ENCODE measurements at places on chromosomes 4 and X.
A peak's percentile ranks its signal among the peaks of the same experiment; 100 is the strongest.

GRCh38 chrX:73615022-73615421 lies 52.0 kb downstream of the CHIC1 start:
- DNase-seq, result no peak

- DNase-seq, result peak; percentile 18
Observed at GRCh38 chr4:156771171-156771837, 200.3 kb downstream of the PDGFC start.

DNA sequence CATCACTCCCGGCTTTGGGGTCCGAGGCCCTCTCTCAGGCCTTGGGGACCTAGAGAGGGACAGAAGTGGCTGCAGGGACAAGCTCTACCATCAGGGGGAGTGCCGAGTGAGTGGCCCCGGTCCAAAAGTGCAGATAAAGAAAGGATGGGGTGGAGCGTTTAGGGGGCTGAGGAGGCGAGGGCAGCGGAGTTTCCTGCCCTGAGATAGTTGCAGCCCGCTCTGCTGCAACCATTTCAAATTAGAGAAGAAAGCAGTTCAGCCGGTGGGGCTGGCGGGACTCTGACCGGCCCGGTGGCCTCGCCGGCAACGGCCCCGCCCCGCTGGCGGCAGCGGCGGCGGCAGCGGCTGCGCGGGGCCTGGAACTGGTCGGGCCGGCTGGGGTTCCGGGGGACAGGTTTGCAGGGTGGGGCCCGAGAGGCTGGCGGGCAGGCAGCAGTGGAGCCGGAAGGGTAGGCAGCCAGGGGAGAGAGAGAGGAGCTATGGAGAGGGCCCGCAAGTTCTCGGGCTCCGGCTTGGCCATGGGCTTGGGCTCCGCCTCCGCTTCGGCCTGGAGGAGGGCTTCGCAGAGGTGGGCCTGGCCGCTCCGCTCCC lies 7.6 kb downstream of the DLG3 start:
- peak; percentile 62 for DNase-seq

- DNase-seq, result no peak
Observed at GRCh38 chr4:154998284-154998683, 210.2 kb upstream of the NPY2R start.

DNA sequence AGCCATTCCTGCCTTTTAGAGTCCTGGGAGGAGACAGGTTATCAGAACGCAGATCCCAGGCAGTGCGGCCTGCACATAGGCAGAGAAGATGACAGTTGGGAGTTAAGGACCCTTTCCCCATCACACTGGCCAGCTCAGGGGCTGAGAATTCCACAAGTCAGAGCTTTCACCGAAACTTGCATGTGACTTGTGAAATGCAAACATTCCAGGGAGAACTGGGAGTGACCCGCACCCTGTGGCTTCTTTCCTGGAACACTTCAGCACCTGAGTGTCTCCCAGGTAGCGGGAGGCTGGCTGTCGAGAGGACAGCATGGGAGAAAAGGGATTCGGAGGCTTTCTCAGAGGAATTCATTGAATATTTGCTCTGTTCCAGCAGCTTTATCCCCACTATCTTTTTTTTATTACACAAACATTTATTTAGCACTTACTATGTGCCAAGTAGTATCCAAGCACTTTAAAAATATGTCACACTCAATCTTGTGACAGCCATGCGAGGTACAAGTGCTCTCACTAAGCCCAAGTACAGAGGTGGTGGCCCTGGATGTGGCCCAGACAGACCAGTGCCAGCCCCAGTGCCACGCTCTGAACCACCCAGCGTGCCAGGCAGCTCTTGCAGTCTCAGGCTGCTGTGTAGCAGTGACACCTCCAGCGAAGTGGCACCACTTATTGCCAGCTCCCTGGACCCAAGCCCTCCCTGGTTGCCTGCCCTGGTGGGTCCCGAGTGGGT lies 100.5 kb downstream of the PHKA2 start:
- DNase-seq, result no peak

GRCh38 chr4:141247430-141247780 lies 26.7 kb downstream of the ZNF330 start:
- DNase-seq, result no peak

- peak; percentile 19 for DNase-seq
Observed at GRCh38 chrX:108584617-108585211, 145.1 kb downstream of the COL4A5 start.

DNA sequence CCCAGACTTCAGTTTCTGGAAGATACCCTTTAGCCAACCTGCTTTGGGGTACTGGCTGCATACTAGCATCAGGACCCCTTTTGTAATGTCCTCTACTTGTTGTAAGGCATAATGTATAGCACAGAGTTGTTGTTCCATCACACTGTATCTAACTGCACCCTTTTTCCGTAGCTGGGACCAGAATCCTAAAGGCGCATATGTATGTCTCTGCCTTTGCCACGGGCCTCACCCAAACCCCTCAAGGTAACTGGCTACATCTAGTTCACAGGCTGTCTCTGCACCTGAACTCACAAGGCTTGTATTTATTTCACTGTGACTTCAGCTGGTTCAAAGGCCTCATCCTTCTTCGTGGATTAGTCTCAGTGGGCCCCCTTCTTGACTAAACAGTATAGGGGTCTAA lies 29.6 kb upstream of the NUDT6 start:
- DNase-seq, result no peak

DNA sequence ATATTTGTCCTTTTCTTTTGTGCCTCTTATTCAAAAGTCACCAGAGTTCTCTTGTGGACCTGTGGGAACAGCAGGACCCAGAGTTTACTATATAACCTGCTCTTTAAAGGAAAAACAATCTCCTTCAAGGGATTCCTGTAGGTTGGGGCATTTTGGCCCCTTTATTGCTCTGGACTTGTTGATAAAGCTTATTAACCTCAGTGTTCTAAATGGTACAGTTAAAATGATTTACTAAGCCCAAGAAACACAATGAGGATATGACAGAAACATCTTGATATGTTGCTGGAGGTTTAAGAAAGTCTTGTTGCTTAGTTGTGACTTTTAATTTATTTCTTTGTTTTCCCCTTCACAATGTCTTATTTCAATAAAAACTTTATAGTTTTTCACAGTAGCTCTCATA lies 46.8 kb downstream of the SLIT2 start:
- no peak for DNase-seq

DNA sequence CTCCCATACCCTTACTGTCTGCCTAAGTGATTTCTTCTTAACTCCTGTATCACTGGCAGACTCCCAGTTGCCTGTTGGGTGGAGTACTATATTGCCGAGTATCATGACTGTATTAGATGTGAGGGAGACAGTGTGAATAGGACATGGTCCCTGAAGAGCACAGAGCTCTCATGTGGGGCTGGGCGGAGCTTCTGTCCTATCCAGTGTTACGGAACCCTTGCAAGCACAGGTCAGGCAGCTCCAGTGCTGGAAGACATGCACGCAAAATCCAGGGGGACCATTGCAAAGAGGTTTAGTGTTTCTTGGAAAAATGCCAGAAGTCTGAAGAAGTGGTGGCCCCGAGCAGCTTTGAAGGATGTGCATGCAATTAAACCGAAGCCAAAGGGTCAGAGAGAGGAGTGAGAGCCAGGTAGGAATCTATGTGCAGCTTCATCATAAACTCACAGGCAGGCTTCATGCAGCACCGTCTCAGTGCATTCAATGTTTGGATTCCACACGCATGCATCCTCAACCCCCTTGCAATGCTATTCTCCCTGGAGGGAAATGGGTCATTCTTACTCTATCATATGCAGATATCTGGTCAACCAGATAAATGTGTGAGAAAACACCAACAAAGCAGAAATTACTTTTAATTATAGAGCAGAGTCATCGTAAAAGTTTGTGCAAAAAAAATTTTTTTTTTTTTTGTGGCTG lies 49.7 kb upstream of the DHRSX start:
- no peak for DNase-seq

GRCh38 chrX:16060252-16060651 lies 63.1 kb upstream of the GRPR start:
- DNase-seq, result peak; percentile 10

- no peak for DNase-seq
Observed at GRCh38 chrX:114071412-114071811, 512.5 kb upstream of the HTR2C start.

GRCh38 chrX:15744181-15744867 lies 6.3 kb downstream of the CA5B start:
- DNase-seq, result no peak
